Activated naive CD4-positive, alpha-beta T cell treated with Interleukin-2 at 50 U/mL for 16 hours (primary cell): ENCODE measurements at places on chromosomes 12 and 14.
A peak's percentile ranks its signal among the peaks of the same experiment; 100 is the strongest.

GRCh38 chr12:31973818-31974217, 14.6 kb downstream of the RESF1 start:
- DNase-seq: no peak

- DNase-seq: peak; percentile 51
Observed at GRCh38 chr14:61322799-61323290, 1.5 kb downstream of the PRKCH start.

DNA sequence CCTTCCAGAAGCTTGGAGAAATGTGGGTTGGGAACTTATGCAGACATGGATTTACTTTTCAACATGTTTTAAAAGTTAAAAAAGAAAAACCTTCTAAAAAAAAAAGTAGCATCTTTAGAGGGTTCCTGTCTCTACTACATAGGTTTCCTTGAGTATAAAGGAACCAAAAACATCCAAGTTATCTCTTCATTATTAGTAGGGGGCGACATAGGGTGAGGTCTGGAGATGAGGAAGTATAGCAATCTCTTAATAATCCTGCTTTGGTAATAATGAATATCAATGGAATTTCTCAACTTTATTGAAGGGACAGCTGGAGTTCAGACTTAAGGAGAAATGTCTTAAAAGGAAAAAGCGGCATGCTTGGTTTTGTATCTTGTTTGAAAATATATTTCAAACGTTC, 6.5 kb upstream of the PLXNC1 start:
- no peak for DNase-seq

GRCh38 chr12:1319212-1319611, 275.2 kb downstream of the FBXL14 start:
- no peak for DNase-seq

DNA sequence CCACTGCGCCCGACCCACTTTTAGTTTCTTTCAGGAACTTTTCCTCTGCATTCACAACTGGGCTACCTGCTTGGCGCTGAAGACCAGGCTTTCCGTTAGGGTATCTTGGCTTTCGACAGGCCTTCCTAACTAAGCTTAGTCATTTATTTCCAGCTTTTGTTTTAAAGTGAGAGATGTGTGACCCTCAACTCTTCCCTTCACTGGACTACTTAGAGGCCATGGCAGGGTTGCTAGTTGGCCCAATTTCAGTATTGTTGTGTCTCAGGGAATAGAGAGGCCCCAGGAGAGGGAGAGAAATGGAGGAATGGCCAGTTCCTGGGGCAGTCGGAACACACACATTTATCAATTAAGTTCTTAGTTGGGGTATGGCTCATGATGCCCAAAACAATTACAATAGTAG, 10.4 kb downstream of the MTA1 start:
- no peak for DNase-seq

- DNase-seq: no peak
Observed at GRCh38 chr12:44588651-44589050, 287.5 kb downstream of the NELL2 start.

GRCh38 chr12:63809566-63809965, 29.9 kb downstream of the RXYLT1 start:
- no peak for DNase-seq

- peak; percentile 3 for DNase-seq
Observed at GRCh38 chr12:55188974-55189556, 31.8 kb upstream of the OR10A7 start.

- no peak for DNase-seq
Observed at GRCh38 chr12:106914796-106915634, 40.7 kb upstream of the TMEM263 start.

DNA sequence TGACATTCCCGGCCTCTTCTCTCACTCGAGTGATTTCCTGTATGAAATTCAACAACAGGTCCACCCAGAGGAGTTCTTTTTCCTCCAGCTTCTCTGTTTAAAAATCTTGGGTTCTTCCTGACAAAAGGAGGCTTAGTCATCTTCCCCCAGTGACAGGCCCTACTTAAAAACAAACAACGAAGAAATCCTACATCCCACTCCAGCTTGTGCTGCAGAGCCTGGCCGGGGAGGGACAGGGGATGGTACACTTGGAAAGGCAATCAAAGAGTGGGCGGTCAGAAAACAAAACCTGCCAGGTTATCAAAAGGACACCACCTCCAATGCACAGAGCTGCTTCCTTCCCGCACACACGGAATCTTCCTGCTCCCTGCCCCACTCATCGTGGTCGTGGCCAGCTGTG, 101.3 kb downstream of the CACNA1C start:
- no peak for DNase-seq
